ENCODE measurements at places on chromosomes 2 and 18. TPM values are rescaled to one million over a fixed set of nuclear protein-coding genes. Genes with fewer than 3 reads are reported as not detected.

- no peak overlapping the region for H3K27ac ChIP-seq
- no peak for DNase-seq
- H3K4me3 ChIP-seq = no peak overlapping the region
- H3K36me3 ChIP-seq = peaks cover 4% of the 10 kb centered on the region
- peaks cover 30% of the 10 kb centered on the region for H3K4me1 ChIP-seq
These were observed 775.5 kb downstream of the RNF144A start for GRCh38 chr2:7692657-7693161.

- no peak overlapping the region for H3K27ac ChIP-seq
- no peaks in the 10 kb centered on the region for H3K27me3 ChIP-seq
- H3K4me1 ChIP-seq = peaks cover 15% of the 10 kb centered on the region
- H3K4me3 ChIP-seq = no peak overlapping the region
- peaks cover 45% of the 10 kb centered on the region for H3K36me3 ChIP-seq
These were observed 4.6 kb downstream of the RPS27A start for GRCh38 chr2:55236992-55237543.

The POTEC gene
- not detected for total RNA-seq

- peaks cover 10% of the 10 kb centered on the region for H3K36me3 ChIP-seq
- peaks cover 11% of the 10 kb centered on the region for H3K4me1 ChIP-seq
- H3K27me3 ChIP-seq = no peaks in the 10 kb centered on the region
- H3K27ac ChIP-seq = no peak overlapping the region
- DNase-seq = no peak
These were observed 1041.2 kb upstream of the CDH2 start for GRCh38 chr18:29218091-29218490.

GRCh38 chr18:35096677-35097011 is 55.4 kb downstream of the MAPRE2 start:
- no peaks in the 10 kb centered on the region for H3K27me3 ChIP-seq
- no peak overlapping the region for H3K4me3 ChIP-seq
- H3K36me3 ChIP-seq = no peaks in the 10 kb centered on the region
- DNase-seq = no peak
- H3K4me1 ChIP-seq = no peaks in the 10 kb centered on the region

The RBM43 gene
- total RNA-seq = 2.9 TPM

DNA sequence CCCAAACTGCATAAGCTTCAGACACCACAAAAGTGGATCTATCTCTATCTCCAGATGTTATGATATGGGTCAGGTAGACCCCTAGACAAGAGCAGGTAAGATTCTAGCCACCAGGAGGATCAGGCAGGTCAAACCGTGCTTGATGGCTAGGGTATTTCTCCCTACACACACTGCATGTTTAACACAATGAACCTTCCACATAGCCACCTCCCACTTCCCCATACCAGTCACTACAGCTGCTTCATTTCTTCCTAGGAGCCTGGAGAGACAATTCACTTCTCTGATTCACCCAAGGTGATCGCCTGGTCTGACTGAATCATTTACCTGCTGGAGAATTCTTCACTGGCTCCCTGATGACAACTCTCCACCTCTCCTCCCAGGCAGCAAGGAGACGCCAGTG is 66.0 kb upstream of the MYCN start:
- no peak overlapping the region for H3K27ac ChIP-seq
- peaks cover 4% of the 10 kb centered on the region for H3K27me3 ChIP-seq
- DNase-seq = no peak

DNA sequence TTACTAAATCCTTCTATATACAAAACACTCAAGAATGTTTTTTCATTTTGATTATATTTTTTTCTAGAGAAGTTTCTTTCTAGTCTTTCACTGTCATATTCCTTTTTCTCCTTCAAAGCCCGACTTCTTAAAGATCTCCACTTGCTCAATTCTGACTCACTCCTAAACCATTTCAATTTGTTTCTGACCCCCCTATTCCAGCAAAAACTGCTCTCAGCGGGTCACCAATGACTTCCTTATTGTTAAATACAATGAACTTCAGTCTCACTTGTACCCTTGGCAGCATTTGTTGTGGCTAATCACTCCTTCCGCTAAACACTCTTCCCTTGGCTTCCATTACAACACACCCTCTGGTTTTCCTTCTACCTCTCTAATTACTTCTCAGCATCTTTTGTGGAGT is 111.1 kb upstream of the RBBP8 start:
- no peaks in the 10 kb centered on the region for H3K36me3 ChIP-seq
- no peak for DNase-seq
- H3K27ac ChIP-seq = no peak overlapping the region

- no peak for DNase-seq
- H3K4me1 ChIP-seq = no peaks in the 10 kb centered on the region
- no peak overlapping the region for H3K4me3 ChIP-seq
- H3K27me3 ChIP-seq = no peaks in the 10 kb centered on the region
- no peak overlapping the region for H3K27ac ChIP-seq
- no peaks in the 10 kb centered on the region for H3K36me3 ChIP-seq
These were observed 16.0 kb downstream of the PRKAG3 start for GRCh38 chr2:218815649-218816048.

GRCh38 chr2:113092864-113093612 is 25.3 kb downstream of the IL1F10 start:
- H3K27ac ChIP-seq = no peak overlapping the region
- H3K27me3 ChIP-seq = peaks cover 13% of the 10 kb centered on the region
- H3K4me3 ChIP-seq = no peak overlapping the region
- DNase-seq = no peak

The HAAO gene
- total RNA-seq = 8.4 TPM

GRCh38 chr2:42926434-42927333 is 134.3 kb upstream of the HAAO start:
- peak; percentile 37 for DNase-seq
- H3K4me3 ChIP-seq = no peak overlapping the region
- H3K27ac ChIP-seq = peak overlapping the region; percentile 41
- H3K36me3 ChIP-seq = no peaks in the 10 kb centered on the region

- no peaks in the 10 kb centered on the region for H3K27me3 ChIP-seq
- H3K36me3 ChIP-seq = no peaks in the 10 kb centered on the region
- no peak overlapping the region for H3K27ac ChIP-seq
- no peak overlapping the region for H3K4me3 ChIP-seq
- DNase-seq = no peak
These were observed 367.6 kb upstream of the CWC22 start for GRCh38 chr2:180374502-180375281.

The SERPINB12 gene
- total RNA-seq = not detected

DNA sequence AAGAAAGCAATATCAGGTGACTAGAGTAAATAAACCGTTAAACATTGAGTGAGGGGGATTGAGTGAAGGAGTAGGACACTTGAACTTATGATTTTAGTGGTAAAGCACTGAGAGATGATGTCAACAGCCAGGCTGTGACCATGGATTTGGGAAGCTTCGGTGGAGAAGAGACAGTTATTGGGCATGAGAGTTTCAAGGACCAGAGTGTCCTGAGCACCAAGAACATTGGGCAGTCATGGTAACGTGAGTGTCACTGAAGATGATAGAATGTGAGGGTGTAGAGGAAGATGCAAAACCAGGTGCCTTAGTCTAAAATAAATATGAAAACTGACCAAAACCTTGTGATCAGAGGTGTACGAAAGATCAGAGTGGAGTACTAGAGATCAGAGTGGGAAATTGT is 248.1 kb downstream of the ASXL3 start:
- H3K36me3 ChIP-seq = no peaks in the 10 kb centered on the region
- DNase-seq = no peak
- no peaks in the 10 kb centered on the region for H3K4me1 ChIP-seq
- H3K27me3 ChIP-seq = no peaks in the 10 kb centered on the region
- no peak overlapping the region for H3K4me3 ChIP-seq

DNA sequence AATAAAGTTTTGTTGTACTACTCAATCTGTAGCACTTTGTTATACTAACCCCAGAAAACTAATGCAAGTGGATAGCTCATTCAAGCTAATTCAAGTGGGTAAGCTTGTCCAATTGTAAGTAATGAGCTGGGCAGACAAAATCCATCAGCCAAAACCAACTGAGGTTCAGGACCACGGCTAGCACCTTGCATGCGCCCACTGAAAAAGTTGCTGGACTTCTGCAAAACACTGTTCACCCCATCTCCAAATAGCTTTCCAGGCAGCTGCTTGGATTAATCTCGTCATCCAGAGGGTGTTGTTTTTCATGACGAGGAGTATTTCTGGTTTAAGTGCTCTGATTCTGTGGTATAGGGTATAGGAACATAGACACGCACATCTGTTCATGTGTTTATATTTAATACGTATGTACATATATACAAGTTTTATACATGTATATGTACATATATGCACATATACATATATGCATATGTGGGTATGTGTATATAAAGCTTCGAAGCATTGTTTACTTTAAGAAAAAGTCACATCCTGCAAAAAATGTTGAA is 307.5 kb downstream of the GALR1 start:
- no peak overlapping the region for H3K27ac ChIP-seq
- no peak overlapping the region for H3K4me3 ChIP-seq
- DNase-seq = peak; percentile 33
- no peaks in the 10 kb centered on the region for H3K4me1 ChIP-seq
- H3K27me3 ChIP-seq = no peaks in the 10 kb centered on the region

The MBD5 gene
- total RNA-seq = 31.4 TPM

DNA sequence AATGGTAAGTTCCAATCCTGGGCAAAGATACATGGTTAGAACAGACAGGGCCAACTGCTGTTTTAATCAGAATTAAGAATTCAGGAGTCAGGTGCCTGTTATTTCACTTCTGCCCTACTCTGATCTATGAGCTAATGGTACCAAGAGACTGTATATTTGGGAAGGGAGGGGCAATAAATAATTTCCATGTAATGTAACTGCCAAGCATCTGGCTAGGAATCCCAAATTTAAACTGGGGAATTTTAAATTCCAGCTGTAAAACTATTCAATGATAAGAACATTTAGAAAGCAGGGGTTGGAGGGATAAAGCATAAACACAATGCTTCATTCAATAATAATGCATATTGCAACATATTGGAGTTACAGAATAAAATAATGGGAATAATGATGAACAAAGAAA is 49.7 kb downstream of the SCN7A start:
- no peaks in the 10 kb centered on the region for H3K4me1 ChIP-seq
- no peak overlapping the region for H3K27ac ChIP-seq
- H3K36me3 ChIP-seq = no peaks in the 10 kb centered on the region
- no peak overlapping the region for H3K4me3 ChIP-seq
- H3K27me3 ChIP-seq = no peaks in the 10 kb centered on the region

DNA sequence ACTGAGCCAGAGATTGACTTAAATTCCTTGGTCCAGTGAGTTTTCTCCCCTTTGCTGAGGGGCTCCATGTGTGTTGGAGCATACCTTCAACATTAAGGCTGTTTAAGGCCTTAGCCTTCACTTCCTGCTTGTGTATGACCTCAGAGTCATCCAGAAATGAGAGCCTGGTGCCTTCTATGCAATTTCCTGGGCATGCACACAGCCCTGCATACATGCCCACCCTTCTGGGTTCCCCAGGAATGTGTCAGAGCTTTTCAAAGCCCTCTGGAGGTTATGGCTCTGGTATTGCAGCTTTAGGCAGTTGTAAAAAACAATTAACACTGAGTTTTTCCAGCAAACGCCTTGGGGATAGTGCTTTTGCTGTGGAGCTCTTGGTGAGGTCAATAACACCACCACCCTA is 16.7 kb downstream of the IL1R1 start:
- H3K27me3 ChIP-seq = no peaks in the 10 kb centered on the region
- DNase-seq = no peak
- no peaks in the 10 kb centered on the region for H3K36me3 ChIP-seq
- no peak overlapping the region for H3K27ac ChIP-seq
- H3K4me1 ChIP-seq = peaks cover 7% of the 10 kb centered on the region

DNA sequence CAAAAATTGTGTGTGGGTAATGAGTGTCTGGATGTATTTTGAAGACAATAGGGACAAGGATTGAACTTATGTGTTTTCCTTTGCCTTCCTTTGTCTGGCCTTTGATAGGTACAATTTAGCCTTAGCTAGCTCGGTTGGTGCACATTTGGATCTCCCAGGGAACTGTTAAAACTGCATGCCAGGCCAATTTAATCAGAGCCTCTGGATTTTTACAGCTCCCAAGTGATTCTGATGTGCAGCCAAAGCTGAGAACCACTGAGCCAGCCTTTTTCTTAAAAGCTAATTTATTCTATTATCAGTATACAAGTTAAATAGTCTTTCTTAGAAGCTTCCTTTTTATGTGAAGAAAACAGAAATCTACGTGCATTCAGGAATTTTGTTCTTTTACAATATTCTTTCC is 25.0 kb downstream of the PLEK start:
- H3K27me3 ChIP-seq = peaks cover 18% of the 10 kb centered on the region
- H3K36me3 ChIP-seq = no peaks in the 10 kb centered on the region
- H3K27ac ChIP-seq = no peak overlapping the region
- H3K4me3 ChIP-seq = no peak overlapping the region

DNA sequence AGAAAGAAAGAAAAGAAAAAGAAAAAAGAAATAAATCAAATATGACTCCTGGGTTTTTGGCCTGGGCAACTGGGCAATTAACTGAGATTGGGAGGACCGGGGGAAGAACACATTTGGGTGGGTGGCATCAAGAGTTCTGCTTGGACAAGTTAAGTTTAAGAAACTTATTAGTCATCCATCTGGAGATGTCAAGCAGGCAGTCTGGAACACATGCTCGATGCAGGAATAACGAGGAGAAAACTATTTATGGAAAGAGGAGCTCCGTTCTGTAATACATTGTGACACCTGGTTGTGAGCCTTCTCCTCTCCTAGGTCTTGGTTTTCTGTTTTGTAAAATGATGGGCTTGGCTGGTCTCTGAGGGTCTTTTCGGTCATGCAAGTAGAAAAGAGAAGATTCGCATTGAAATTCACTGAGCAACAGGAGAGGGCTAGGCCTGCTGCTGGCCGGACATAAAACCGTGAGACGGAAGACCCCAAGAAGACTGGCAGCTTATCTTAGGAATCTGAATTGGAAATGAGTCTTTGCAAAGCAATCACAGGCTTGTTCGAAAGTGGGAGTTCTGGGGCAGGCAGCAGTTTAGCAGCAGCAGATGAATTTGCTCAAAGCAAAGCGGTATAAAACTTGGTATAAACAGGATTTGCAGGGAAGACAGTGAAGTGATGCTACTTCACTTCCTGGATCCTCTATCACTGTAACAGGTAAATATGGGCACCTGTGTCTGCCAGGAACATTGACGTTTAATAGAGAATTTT is 51.4 kb downstream of the E2F6 start:
- H3K36me3 ChIP-seq = peaks cover 15% of the 10 kb centered on the region
- no peaks in the 10 kb centered on the region for H3K4me1 ChIP-seq
- H3K27ac ChIP-seq = 0 out of 2 replicates have a peak overlapping the region, but pooled peaks have one; percentile 58
- no peak for DNase-seq
- no peak overlapping the region for H3K4me3 ChIP-seq
- H3K27me3 ChIP-seq = peaks cover 3% of the 10 kb centered on the region

GRCh38 chr2:10920764-10921388 is 9.1 kb downstream of the KCNF1 start:
- peaks cover 42% of the 10 kb centered on the region for H3K4me1 ChIP-seq
- H3K4me3 ChIP-seq = no peak overlapping the region
- H3K27me3 ChIP-seq = no peaks in the 10 kb centered on the region
- DNase-seq = no peak
- no peaks in the 10 kb centered on the region for H3K36me3 ChIP-seq

The ACVR1 gene
- 20.2 TPM for total RNA-seq

DNA sequence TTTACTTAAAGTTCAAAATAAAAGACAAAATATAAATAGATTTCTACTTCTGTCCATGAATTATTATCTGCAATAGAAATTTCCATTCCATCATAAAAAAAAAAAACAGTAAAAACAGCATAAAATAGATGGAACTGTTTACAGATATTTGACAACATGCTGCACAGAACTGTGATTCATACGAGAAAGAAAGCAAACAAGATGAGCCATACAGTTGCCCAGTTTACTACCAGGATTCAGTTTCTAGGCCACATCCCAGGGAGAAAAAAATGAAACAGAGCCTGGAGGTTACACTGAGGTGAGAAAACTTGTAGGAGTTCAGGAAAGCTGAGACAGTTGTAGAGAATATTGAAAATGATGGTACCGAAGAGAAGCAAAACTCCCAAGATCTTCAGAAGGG is 1426.9 kb upstream of the ACVR2A start:
- peaks cover 3% of the 10 kb centered on the region for H3K36me3 ChIP-seq
- peaks cover 37% of the 10 kb centered on the region for H3K4me1 ChIP-seq
- no peak overlapping the region for H3K27ac ChIP-seq
- H3K27me3 ChIP-seq = no peaks in the 10 kb centered on the region
- DNase-seq = no peak
- no peak overlapping the region for H3K4me3 ChIP-seq
